ENCODE measurements at places on chromosomes 13 and 19.

DNA sequence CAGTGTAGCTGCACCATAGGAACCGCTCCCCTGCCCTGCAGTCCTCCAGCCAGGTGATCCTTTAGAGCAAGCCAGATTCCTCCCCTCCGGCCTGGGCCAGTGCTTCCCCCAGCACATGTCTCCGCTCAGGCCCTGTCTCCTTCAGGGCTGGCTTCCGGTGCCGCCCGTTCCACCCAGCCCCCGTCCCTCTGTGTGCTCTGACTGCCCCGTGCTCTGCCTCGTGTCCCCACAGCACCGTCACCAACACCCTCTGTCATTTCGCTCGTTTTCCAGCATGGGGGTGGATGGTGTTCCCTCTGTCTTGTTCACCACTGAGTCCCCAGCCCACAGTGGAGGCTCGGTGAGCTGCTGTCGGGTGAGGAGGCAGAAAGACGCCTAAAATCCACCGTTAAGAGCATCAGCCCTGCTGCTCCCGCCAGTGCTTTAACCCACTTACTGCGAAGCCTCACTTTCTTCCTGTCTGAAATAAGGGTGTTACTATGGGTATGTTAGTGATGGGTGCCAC is 54.5 kb downstream of the TSSK6 start:
- peak; percentile 54 for DNase-seq

DNA sequence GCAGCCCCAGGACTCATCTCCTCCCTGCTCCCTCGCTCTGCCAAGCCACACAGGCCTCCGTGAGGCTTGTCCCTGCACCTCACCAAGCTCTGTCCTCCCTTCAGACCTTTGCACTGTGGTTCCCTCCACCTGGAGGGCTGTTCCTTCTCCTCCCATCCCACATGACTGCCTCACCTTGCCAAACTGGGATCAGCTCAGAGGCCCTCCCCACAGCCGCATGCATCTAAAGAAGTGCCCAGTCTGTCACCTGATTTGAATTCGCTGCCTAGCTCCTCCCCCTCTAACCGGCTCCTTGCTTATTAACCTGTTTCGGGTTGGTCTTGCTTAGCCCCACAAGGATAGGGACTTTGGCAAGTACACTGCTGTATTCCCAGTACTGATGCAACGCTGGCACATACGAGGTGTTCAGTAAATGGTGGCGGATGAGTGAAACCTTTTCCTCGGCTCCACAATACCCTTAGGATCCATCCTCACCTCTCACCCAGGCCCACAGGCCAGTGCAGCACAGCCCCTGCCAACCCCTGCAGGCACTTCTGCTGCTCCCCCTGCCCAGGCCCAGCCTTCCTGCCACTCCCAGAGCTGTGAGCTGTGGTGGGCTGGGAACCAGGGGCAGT is 4.4 kb downstream of the AKT2 start:
- no peak for DNase-seq

GRCh38 chr19:18629166-18630088 is 7.4 kb upstream of the KLHL26 start:
- no peak for DNase-seq

DNA sequence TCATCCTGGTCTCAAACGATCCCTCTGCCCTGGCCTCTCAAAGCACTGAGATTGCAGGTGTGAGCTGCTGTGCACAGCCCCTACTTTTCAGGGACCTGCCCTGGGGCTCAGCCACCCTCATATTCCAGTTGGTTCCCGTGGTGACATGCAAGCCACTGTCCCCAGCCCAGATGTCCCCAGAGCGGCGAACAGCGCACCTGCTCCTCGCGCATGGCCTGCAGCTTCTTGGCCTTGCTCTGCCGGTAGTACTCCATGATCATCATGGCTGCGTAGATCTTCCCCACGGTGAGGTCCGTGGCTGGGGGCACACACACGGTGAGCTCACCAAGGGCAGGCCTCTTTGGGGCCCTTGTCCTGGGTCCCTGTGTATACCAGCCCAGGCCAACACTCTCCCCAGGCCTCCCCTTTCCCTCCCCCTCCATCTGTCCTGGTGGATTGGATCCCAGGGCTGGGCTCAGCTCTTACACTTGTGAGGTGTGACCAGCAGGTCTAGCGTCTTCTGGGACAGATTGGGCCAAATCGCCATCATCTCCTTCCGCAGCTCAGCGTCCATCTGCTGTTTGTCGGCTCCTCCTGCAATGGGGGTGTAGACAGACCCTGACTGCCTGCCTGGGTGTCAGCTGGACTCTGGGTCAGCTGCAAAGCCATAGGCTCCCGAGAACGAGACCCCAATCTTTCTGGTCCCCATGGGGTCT is 64.0 kb downstream of the IER2 start:
- no peak for DNase-seq

- DNase-seq, result no peak
Observed at GRCh38 chr19:31085125-31085524, 264.1 kb downstream of the TSHZ3 start.

DNA sequence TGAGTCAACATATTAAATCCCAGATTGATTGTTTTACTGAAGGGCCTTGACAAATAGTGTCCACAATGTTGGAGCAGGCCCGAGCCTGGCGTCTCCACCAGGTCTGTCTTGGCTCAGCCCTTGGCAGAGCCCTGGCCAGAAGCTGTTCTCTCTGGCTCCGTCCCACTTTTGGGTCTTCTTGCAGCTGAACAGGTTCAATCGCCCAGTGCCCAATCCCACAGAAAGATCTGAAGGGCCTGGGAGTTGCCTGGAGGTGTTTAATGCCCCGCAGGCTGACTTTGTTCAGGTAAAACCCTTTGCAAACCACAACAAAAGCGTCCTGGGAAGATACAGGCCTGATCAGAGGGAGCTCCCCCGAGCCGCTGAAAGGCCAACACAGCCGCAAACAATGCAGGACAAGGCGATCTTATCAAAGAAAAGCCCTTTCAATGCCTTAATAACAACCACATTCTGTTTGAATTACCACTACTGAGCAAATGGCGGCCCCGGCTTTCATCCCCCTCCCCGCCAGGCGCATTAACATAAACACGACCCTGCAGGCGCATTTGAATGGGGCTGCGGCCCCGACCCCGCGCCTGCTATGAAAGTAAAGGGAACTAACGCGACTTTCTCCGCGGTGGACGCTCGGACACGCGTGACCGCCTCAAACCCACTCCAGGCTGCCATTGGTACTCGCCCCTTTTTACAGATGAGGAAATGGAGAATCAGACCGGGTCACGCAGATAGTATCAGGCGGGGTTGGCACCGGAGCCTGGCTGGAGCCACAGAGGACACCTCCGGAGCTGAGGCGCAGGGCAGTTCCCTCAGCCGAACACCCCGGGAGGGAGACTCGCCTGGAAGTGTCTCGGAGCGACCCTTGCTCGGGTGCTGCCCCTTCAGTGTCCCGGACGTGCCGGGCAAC is 3.1 kb downstream of the CDX2 start:
- DNase-seq, result no peak

DNA sequence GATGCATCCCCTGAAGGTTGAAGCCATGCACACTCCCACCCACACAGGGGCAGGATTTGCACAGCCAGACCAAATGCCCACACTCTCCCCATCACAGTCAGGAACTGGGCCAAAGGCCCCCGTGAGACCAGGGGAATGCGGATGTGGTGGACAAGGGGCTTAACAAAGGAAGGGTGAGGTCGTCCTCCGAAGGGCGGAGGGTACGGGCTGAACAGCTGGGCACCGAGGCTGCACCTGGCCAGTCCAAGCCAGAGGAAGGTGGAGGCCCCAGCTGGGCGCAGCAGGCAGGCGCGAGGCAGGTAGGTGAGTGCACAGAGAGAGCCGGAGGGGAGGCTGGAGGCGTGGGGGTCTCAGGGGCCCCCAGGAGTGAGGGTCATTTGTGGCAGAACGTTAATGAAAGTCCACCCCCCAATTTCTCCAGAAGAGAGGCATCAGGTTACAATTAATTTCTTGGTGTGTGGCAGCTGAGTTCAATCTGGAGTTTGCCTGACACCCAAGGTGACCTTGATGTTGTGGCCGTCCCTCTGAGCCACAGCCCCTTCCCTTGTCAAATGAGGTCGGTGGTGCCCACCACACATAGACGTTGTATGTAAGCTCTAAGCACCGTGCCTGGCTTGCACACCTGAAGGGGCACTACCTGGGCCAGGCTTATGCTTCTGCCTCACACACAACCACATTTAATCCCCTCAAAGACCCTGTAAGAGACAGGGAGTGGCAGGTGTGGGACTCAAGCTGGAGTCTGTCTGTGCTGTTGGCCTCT is 2.9 kb downstream of the KLK15 start:
- DNase-seq, result no peak

- peak; percentile 70 for DNase-seq
Observed at GRCh38 chr19:39679056-39679790, 23.5 kb downstream of the LGALS16 start.

GRCh38 chr19:30266687-30267086 is 105.5 kb upstream of the ZNF536 start:
- no peak for DNase-seq

- DNase-seq, result no peak
Observed at GRCh38 chr19:10773969-10774368, 56.1 kb downstream of the DNM2 start.

GRCh38 chr13:94657167-94657566 is 55.2 kb downstream of the SOX21 start:
- DNase-seq, result no peak

GRCh38 chr19:50419580-50420035 is 870 bp downstream of the SPIB start:
- no peak for DNase-seq

- DNase-seq, result no peak
Observed at GRCh38 chr13:54637366-54637765, 1608.8 kb downstream of the OLFM4 start.

DNA sequence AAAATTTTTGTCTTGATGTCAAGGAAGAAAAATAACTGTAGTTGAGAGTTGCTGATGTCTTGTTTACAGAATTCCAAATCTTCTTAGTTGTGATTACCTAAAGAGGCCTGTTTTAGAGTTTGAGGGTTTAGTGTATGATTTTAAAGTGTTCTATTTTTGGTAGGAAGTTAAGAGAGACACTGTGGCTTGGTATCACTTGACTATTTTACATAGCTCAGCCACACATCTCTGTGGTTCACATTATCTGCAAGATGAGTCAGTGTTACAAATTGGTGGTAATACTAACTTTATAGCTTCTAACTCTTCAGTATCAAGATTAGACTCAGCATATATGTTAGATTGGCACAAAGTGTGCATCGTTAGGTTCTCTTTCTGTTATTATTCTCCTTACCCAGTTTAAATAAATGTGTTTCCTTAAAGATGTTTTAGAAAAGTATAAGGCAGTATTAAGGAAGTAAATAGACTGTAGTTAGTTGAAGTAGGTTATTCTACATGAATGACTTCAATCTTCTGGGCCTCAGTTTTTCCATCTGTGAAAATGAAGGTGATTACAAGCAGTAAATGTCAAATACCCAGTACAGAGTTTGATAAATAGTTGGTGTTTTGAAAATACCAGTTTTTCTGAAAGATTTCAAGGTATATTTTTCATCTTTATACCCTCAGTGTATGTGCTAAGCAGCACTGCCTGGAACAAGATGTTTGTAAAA is 33.4 kb downstream of the COG6 start:
- no peak for DNase-seq

- no peak for DNase-seq
Observed at GRCh38 chr13:45786293-45786920, 65.1 kb downstream of the SIAH3 start.

- peak; percentile 34 for DNase-seq
Observed at GRCh38 chr19:12778017-12778904, 2.9 kb upstream of the HOOK2 start.

DNA sequence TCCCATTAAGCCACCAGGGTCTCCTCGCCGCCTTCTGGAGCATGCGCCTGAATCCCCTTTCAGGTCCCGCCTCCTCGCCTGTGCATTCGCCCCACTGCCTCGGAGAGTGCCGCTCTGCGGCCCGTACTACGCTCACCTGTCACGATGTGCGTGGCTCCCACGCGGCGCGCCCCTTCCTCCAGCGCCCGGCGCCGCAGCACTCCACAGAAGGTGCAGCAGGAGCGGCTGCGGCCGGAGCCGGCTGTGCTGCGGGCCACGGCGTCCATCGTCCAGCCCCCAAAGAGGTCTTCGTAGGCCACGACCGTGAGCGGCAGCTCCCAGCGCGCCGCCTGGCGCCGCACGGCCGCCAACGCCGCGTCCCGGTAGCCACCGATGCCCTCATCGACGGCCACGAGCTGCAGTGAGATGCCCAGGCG is 4.3 kb downstream of the CTU1 start:
- DNase-seq, result no peak

DNA sequence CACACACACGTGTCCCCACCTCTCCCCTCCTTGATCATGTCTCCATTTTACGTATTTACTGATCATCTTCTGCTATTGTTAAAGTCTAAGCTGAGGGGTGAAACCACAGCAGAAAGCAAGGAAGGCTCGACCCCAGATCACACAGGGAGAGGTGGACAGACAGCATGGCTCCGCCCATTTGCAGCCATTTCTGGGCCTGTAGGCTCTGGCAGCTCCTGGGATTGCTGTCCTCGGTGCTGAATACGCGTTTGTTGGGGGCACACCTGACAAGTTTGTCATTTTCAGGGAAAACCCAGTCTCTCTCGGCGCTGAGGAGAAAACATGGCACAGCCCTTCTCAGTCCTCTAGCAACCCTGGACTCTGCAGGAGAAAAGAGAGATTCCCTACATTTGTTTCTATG is 8.0 kb downstream of the TMEM86B start:
- DNase-seq, result no peak

DNA sequence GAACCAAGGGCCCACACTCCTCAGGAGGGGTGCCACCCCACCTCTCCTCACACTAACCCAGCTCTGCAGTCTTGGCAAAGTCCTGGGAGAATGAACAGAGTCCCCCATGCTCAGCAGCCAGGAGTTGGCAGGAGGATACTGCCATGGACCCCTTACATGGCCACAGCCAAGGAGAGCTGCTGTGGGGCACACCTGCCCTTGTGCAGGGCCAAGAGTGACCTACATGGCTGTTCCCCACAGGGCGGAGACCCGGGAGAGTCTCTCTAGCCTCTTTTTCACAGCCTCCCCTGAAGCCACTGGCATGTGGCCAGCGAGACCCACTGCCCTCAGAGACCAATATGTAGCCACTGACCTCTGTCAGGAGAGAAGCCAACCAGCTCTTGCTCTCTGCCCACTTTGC is 45.9 kb upstream of the VSTM2B start:
- DNase-seq, result no peak

DNA sequence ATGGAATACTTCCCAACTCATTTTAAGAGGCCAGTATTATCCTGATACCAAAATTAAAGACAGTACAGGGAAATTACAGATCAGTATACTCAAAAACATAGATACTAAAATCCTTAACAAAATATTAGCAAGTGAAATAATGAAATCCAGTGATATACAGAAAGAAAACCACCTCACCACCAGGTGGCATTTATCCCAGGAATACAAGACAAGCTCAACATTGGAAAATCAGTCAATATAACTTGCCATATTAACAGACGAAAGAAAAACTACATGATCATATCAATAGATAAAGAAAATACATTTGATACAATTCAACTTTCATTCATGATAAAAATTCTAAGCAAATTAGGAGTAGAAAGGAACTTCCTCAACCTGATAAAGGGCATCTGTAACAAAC is 6.7 kb upstream of the GNA15 start:
- DNase-seq, result no peak

- no peak for DNase-seq
Observed at GRCh38 chr13:113148940-113149503, 9.4 kb upstream of the PROZ start.

- DNase-seq, result no peak
Observed at GRCh38 chr13:104764600-104764999, 1698.4 kb upstream of the SLC10A2 start.

Data from stimulated activated naive CD4-positive, alpha-beta T cell treated with Interleukin-2 at 50 U/mL for 16 hours (primary cell).